ENCODE measurements at places on chromosomes 5 and 9.

DNA sequence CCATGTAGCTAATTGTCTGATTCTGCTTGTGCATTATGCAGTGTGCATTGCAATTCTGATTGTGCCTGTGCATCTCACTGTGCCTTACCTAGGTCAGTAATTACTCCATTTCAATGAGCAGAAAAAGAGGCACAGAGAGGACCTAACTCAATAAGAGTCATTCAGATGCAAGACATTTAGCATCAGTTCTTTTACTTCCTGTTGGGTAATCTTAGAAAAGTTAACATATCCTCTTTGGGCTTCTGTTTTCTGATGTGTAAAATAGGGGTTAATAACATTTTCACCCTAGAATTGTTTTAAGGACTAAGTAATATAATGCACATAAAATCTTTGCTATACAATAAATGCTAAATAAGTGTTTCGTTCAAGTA is 7.0 kb upstream of the DCTN4 start:
- no peak for DNase-seq

DNA sequence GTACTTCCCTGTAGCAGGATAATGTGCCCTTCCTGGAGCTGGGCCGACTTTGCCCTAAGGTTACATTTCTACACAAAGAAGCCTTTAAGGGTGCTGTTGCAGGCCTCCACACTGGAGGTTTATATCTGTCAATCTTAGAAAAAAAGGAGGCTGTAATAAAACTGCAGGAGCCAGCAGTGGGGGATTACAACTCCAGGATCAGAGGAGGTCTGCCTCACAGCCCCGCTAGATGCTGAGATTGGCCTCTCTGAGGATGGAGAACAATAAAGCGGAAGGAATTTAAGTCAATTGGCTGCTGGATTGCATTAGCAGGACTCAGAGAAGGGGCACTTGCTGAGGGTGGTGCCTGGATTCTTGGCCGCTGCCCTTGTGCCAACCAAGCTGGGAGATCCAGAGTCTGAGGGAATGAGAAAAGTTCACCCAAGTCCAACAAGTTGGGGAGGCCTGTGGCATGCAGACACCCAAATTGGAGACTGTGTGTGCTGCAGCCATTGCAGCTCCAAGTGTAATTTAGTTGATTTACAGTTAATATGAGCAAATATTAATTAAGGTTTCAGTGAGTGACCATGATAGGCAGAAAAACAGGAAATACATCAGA is 99.0 kb upstream of the SSBP2 start:
- DNase-seq: no peak

DNA sequence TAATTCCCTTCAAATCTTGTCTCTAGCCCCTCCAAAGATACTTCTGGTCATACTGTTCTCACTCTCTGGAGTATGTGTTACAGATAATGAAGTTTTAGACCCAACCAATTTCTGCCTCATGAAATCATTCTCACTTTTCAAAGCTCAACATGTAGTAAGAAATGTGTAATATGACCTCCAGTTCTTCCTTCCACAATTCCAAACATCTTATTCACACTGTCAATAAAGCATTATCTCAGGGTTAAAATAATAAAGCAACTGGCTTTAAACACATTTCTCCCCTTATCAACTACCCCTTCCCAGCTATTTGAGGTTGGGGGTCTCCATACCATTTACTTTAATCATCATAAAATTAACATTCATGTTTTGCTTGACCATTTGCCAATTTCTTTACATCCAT is 654.1 kb downstream of the RAB3C start:
- DNase-seq: peak; percentile 17

- no peak for DNase-seq
These were observed 149.7 kb downstream of the ENC1 start for GRCh38 chr5:74490814-74491213.

- DNase-seq: no peak
These were observed 689.4 kb upstream of the WWC1 start for GRCh38 chr5:167602067-167602466.

DNA sequence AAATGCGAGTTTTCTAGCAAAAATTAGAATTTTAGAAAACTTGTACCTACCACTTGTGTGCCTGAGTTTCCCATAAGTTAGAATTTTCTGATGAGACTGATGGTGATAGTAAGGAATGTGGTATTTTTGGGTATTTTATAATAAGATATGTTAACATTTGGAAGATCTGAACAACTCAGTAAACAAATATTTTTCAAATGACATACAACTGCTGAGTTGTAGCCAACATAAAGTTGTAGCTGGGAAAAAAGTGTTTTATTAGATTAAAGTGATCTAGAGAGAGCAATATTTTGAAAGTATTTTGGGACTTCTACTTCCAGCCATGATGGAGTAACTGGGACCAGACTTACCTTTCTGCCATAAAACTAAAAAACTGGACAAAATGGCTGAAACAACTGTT is 37.9 kb downstream of the GEMIN5 start:
- DNase-seq: no peak

- DNase-seq: no peak
These were observed 216.6 kb downstream of the TLE1 start for GRCh38 chr9:81472701-81473100.

- DNase-seq: no peak
These were observed 146.5 kb upstream of the CDH10 start for GRCh38 chr5:24791326-24791725.

GRCh38 chr5:26343801-26344325 is 694.5 kb downstream of the CDH9 start:
- DNase-seq: no peak

- DNase-seq: no peak
These were observed 36.8 kb upstream of the RNF38 start for GRCh38 chr9:36436909-36437308.

DNA sequence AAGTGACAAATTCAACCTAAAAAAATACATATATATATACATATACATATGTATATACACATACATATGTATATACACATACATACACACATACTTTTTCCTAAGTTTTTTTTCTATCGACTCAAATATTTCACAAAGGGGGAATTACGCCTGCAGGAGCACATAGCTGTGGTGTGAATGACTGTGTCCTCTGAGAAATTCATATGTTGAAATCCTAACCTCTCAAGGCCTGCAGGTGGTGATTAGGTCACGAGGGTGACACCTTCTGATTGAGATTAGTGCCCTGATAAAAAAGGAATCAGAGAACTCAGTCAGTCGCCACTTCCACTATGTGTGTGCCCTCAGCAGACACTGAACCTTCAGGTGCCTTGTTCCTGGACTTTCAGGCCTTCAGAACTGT is 248.7 kb downstream of the SEMA5A start:
- no peak for DNase-seq

DNA sequence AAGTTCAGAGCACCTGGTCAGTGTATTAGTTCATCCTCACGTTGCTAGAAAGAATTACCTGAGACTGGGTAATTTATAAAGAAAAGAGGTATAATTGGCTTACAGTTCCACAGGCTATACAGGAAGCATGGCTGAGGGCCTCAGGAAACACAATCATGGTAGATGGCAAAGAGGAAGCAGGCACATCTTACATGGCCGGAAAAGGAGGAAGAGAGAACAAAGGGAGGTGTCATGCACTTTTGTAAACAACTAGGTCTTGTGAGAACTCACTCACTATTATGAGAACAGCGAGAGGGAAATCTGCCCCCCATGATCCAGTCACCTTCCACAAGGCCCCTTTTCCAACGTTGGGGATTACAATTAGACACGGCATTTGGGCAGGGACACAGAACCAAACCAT is 28.8 kb upstream of the CAVIN4 start:
- DNase-seq: no peak

DNA sequence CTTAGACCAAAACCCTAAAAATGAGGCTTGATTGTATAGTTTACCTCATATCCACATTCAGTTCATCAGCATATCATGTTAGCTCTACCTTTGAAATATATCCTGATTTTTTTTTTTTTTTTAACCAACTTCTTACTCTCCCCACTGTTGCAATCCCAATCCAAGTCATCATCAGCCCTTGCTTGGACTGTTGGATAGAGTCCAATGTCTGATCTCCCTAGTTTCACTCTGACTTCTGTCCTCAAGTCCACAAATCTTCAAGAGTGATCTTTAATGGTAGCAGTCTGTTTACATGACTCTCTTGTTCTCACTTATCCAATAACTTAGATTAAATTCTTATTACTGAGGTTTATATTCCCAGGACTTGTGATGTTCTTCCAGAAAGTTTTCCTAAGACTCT is 30.8 kb downstream of the NAA35 start:
- DNase-seq: no peak

- no peak for DNase-seq
These were observed 34.4 kb downstream of the KIF2A start for GRCh38 chr5:62340392-62340791.

DNA sequence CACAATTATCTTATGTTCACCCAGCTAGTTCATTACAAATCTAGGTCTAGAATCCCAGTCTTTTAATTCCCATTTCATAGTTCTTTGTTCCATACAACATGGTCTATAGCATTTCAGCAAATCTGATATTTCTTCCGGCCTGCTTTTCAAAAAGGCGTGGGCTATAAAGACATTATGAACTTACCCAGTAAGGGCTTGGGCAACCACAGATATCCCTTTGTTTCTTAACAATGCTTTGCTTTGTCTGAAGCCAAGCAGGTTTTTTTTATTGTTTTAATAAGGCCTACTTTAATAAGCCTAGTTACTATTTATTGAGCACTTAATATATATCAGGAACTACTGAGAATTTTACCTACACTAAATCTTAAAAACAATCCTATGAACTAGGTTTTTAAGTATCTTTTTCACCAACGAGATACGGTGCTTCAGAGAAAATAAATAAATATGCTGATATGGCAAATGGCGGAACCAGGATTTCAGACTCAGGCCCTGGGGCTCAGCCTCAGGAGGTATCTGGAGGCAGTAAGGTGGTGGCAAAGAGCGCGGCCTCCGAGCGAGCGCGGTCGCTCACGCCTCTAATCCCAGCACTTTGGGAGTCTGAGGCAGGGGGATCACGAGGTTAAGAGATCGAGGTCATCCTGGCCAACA is 29.7 kb downstream of the PCA3 start:
- no peak for DNase-seq
